Epithelial cell of umbilical artery (primary cell): ENCODE measurements at places on chromosomes 1 and 21. TPM values are rescaled to one million over a fixed set of nuclear protein-coding genes. Genes with fewer than 3 reads are reported as not detected.

Gene TLR5
- under 0.01 and 0.32 TPM in 2 replicates for total RNA-seq

Gene CAPN8
- total RNA-seq, result not detected in 2 replicates

Gene ETS2
- 13.6 and 34.5 TPM in 2 replicates for total RNA-seq

Gene SMIM1
- total RNA-seq, result 3.2 TPM in 1 of 2 replicates, not detected in the other

Gene HPCA
- total RNA-seq, result not detected in 2 replicates

Gene C1orf167
- total RNA-seq, result not detected in 2 replicates

Gene ZNF648
- not detected in 2 replicates for total RNA-seq

Gene APH1A
- total RNA-seq, result 109 and 134 TPM in 2 replicates

Gene PIK3C2B
- total RNA-seq, result 17.5 and 38.5 TPM in 2 replicates

Gene HIVEP3
- total RNA-seq, result 0.61 and 1.6 TPM in 2 replicates

Gene GJB5
- not detected in 2 replicates for total RNA-seq

Gene CLCC1
- total RNA-seq, result 30.2 and 37.8 TPM in 2 replicates

Gene AGT
- total RNA-seq, result not detected in 2 replicates

Gene FCRL3
- total RNA-seq, result not detected in 2 replicates

Gene SLC19A1
- 8.8 and 10.2 TPM in 2 replicates for total RNA-seq

Gene STYXL2
- total RNA-seq, result not detected in 2 replicates

Gene KLHDC9
- total RNA-seq, result 0.65 and 2.9 TPM in 2 replicates

Gene XKR8
- total RNA-seq, result 6.1 and 6.5 TPM in 2 replicates

Gene EPB41
- 22.1 and 31.8 TPM in 2 replicates for total RNA-seq

Gene GPR25
- not detected in 2 replicates for total RNA-seq

Gene NPHS2
- total RNA-seq, result not detected in 2 replicates

Gene SPRR2A
- not detected in 2 replicates for total RNA-seq

Gene RIPK4
- total RNA-seq, result not detected in 2 replicates

Gene SYT6
- total RNA-seq, result not detected in 2 replicates

Gene ST6GALNAC5
- total RNA-seq, result 0.97 and 1.5 TPM in 2 replicates

Gene SEC16B
- total RNA-seq, result 0.97 and 1.5 TPM in 2 replicates

Gene LCK
- 0.32 TPM in 1 of 2 replicates, not detected in the other for total RNA-seq

Gene PLCH2
- total RNA-seq, result not detected in 2 replicates

Gene GPR52
- 0.32 and 0.61 TPM in 2 replicates for total RNA-seq

Gene C1orf56
- 1.3 and 1.5 TPM in 2 replicates for total RNA-seq

Gene MYOC
- total RNA-seq, result not detected in 2 replicates

Gene KLF17
- not detected in 2 replicates for total RNA-seq
